Right renal pelvis (tissue), 4 donors: ENCODE measurements at places on chromosomes 12 and 14.
A peak's percentile ranks its signal among the peaks of the same experiment; 100 is the strongest.

- no peak for DNase-seq
Observed at GRCh38 chr12:105317942-105318621, 12.4 kb upstream of the C12orf75 start.

GRCh38 chr12:122834104-122834920 lies 945 bp upstream of the HIP1R start:
- peak; percentile 53 for DNase-seq

DNA sequence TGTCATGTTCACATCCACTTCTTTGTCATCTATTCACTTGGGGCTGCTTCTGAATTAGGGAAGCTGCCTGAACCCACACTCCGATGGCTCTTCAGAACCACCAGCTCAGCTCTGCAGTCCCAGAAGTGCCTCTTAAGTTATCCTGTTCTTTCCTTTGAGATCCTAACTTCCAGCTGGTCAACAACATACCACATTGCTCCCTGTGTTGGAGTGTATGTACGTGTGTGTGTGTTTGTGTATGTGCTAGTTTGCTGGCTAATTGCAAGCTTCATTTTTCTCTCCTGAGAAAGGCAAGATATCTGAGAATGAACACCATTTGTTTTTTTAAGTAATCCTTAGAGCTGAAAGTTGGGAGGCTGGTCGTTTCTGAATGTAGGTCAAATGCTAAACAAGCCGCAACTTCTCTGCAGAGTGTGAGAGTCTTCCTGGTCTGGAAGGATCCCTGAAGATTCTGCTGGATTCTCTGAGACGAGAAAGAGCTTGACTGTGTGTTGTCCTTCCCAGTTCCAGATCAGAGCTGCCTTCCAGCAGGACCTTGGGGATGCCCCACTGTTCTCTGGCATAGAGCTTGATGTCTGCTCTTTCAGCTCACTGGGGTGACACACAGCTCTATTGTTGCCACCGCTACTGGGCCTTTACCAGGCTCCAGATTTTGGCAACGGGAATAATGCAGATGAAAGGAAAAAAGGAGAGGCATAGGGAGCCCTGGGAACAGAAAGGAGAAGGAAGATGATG lies 839 bp downstream of the GSG1 start:
- no peak for DNase-seq

DNA sequence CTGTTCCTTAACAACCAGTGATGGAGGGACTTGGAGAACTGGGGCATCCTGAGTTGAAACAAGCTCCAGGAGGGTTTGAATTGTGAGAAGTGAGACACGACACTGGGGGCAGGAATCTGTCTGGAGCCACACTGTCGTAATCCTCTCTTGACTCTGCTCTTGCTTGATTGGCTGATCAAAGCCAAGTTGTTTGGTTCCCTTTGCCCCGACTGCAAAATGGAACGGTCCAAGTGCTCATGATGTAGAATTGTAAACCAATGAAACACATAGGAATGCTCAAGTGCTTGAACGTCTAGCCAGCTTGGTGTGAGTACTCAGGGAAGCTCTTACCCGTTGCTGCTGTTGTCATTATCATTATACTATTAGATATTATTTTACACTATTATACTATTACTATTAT lies 98.1 kb downstream of the TMEM132C start:
- no peak for DNase-seq

GRCh38 chr14:59483363-59483762 lies 845 bp downstream of the L3HYPDH start:
- DNase-seq, result no peak

- no peak for DNase-seq
Observed at GRCh38 chr12:103852498-103852997, 11.5 kb upstream of the NT5DC3 start.

GRCh38 chr12:57654042-57654441 lies 21.0 kb upstream of the B4GALNT1 start:
- DNase-seq, result no peak

- DNase-seq, result no peak
Observed at GRCh38 chr12:53967421-53967925, 5.5 kb upstream of the HOXC11 start.

- no peak for DNase-seq
Observed at GRCh38 chr12:62971769-62972525, 37.0 kb upstream of the PPM1H start.

DNA sequence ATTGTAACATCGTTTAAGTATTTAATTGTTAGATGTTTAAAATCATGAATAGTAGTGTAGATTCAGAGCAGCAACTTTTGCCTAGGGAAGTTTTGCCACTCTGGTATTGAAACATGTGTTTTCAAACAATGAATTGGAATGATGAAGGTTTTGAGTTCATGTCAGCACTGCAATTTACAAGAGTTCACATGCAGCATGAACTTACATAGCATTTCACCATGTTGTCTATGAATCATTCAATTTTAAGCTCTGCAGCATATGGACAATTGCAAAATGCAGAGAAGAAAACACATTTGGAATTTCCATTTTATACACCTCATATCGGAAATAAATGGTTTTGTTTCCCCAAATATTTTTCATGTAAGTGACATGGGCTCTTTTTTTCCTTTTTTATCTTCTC lies 170.7 kb upstream of the CDKN3 start:
- DNase-seq, result no peak

DNA sequence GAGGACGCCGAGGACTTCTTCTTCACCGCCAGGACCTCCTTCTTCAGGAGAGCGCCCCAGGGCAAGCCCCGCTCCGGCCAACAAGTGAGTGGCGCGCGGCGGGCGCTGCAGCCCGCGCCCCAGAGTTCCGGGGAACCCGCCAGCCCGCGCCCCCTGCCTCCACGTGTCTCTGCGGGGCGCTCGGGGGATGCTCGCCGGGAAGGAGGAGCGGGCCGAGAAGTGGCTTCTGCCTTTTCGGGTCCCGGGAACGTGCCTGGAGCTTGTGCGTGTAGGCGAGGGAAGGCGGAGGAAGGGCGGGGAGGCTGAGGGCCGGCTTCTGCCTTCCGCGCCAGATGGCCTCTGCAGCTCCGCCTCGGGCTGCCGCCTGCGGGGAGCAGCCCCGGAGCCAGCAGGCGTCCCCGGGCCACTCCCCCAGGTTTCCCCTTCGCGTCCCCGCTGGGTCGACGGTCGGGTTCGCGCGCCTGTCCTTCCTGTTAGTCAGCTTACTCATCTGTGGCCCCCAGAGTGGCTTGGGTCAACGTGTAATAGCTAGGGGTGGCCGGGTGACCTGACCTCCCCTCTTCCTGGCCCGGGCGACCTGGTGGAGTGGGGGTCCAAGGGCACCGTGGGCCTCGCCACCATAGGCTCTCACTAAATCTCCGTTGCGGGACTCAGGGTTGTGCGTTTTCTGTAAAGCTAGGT lies 505 bp downstream of the RASSF3 start:
- DNase-seq, result no peak

DNA sequence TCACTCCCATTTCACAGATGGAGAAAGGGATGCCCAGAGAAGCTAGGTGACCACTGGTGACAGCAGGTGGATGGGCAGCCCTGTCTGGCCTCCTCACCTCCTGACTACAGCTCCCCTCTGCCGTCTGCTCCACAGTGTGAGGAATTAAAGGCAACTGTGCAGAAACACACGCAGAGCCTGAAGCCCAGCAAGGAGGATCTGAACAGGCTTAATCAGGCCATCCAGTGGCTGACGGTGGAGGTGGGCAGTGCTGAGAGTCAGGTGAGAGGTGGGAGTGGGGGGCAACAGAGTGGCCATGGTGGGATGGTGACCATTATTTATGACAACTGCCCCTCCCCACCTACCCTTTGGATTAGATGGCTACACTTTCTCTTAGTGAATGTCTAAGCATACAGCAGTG lies 1.2 kb downstream of the KRT86 start:
- no peak for DNase-seq

DNA sequence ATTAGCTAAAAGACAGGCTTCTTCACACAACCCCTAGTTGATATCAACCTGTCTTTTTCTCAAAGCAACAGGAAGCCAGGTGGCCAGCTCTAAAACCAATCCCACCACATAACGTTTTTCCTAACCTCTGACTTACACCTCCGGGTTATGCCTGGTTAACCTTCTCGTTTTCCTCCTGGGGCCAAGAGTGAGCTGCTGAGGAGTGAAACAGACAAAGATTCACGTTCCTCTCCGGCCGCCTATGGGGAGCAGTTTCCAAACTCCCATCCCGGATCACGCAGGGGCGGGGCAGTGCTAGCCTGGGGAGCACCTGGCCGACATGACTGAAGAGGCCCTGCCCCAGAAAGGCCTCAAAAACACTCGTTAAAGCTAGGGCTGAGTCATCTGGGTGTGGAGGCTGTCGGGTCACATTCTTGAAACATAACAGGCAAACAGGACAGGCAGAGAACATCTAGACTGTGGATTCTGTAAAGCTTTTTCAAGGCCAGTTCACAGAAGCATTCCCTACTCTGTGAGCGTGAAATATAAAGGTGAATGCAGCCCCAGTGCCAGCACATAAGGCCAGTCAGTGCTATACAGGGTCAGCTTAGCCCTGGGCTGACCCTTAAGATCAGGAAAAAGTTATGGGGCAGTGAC lies 25.9 kb upstream of the LGALS3 start:
- DNase-seq, result no peak

DNA sequence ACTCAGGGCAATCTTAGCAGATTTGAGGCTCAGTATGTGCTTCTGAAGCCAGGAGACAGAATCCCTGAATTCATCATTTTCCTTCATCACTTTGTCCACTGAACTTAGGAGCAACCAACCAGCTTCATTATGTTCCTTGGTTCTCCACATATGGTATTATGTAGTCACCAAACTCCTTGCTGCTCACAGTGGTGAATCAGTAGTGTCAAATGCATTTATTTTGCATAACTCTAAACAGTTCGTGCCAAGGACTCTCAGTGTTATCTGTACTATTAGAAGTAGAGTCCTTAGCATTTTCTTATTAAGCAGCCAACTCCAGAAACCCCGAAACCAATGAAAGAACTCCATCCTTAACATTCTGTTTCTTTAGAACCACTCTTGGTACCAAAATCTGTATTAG lies 466.9 kb upstream of the RGS6 start:
- no peak for DNase-seq

DNA sequence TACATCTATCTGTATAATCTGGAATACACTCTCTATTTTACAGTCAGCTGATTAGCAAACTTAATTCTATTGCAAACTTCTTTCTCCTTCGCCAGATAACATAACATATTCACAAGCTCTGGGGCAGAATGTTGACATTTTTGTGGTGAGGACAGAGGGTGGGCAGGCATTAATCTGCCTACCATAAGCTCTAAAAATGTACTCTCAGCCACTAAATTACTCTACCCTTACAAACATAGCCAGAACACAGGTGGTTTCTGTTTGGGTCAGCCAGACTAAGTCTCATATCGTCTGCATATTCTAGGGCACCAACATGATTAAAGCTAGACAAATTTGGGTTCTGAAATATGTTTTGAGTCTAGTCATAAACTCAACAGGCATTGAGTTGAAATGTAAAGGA lies 90.1 kb downstream of the SLC6A15 start:
- no peak for DNase-seq

GRCh38 chr12:49794021-49794420 lies 34.2 kb downstream of the NCKAP5L start:
- DNase-seq, result no peak

DNA sequence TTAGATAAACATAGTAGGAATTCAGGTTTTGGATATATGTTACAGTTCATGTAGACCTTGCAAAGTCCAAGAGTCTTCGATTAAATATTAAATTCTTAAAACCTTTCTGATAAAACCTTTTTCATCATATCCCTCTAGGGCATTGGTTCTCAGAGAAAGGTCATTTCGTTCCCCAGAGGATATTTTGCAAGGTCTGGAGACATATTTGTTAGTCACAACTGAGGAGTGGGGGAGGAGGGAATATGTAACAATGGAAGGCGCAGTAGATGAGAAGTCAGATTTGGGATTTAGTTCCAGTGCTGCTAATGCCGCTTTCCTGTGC lies 5.3 kb downstream of the TMEM253 start:
- DNase-seq, result no peak

GRCh38 chr14:51396222-51396815 lies 156.3 kb downstream of the TMX1 start:
- no peak for DNase-seq

GRCh38 chr14:59362513-59362912 lies 102.7 kb downstream of the GPR135 start:
- DNase-seq, result no peak

DNA sequence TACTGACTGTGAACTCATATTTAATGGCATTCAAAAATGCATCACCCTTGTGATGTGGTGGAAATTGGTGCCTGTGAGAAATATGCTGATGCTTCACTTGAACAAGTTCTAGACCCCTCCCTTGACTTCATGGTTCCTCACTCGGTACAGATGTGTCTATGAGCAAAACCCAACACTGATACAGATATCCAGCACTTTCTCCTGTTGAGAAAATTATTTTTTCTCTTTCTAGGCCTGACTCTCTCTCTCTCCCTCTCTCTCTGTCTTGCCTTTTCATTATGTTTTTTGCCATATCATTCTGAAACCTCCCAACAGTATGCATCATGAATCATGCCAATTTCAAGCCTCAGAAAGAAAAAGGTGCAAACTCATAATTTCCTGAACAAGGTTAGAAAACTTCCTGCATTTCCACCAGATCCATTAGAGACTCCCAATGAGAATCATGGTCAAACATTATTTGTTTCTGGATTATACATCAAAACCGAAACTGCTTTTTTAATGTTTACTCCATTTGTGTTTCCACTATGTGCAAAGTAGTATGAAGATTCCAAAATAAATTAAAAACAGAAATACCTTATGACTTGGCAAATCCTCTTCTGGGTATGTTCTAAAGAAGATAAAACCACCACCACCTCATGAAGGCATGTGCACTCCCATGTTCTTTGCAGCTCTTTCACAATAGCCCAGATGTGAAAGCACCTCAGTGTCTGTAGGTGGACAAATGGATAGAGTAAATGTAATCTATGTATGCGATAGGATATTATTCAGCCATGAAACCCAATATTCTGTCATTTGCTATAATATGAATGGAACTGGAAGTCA lies 543.6 kb downstream of the TMEM121 start:
- no peak for DNase-seq

DNA sequence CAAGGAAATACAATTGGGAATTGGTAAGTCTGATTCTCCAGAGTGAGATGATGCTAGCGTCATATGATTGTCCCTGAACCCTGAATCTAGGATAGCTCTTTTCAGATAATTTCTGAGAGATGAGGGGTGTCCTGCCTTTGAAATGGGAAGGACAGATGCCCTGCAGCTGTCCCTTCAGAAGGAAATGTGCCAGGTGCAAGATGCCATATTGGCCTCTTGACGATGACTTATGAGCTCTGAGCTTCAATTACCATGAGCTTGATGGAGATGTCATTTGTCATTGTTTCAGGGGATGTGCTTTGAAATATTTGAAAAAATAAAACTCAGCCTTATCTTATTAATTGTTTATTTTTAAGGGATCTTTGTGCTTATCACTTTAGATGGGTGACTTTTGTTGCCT lies 185.1 kb downstream of the DACT1 start:
- DNase-seq, result no peak
